Lower lobe of right lung (tissue), 2 donors: ENCODE measurements at places on chromosomes 12 and 14.

GRCh38 chr12:72139411-72139810 is 132.8 kb upstream of the TRHDE start:
- DNase-seq, result no peak

GRCh38 chr12:76916170-76916540 is 37.3 kb upstream of the CSRP2 start:
- no peak for DNase-seq

DNA sequence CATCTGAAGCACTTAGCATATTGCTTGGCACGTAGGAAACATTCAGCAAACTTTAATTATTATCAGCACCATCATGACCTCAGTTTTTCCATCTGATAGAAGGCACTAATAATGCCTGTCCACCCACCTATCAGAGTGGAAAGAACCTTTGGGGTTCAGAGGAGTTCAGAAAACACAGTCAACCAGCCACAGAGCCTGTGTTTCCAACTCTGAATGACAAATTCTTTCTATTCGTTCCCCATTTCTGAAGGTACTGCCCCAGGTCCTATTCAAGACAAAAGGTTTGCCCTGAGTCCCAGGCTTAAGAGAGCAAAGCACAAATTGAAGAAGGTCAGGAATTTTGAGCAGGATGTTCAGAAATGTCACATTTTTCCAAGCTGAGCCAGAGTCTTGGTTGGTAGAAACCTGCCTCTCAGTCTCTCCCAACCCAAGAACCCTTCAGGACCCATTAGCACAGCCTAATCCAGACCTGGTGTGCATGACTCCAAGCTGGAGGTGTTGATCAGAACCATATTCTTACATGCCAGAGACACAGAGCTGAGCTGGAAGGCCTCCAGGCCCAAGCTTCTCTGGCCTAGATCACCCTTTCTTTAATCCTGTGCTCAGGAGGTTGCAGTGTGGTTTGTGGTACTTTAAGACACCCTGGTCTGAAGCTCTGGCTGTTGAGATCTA is 114.4 kb downstream of the TBX5 start:
- DNase-seq, result no peak

- DNase-seq, result no peak
Observed at GRCh38 chr14:50061664-50062437, 54.5 kb downstream of the VCPKMT start.

DNA sequence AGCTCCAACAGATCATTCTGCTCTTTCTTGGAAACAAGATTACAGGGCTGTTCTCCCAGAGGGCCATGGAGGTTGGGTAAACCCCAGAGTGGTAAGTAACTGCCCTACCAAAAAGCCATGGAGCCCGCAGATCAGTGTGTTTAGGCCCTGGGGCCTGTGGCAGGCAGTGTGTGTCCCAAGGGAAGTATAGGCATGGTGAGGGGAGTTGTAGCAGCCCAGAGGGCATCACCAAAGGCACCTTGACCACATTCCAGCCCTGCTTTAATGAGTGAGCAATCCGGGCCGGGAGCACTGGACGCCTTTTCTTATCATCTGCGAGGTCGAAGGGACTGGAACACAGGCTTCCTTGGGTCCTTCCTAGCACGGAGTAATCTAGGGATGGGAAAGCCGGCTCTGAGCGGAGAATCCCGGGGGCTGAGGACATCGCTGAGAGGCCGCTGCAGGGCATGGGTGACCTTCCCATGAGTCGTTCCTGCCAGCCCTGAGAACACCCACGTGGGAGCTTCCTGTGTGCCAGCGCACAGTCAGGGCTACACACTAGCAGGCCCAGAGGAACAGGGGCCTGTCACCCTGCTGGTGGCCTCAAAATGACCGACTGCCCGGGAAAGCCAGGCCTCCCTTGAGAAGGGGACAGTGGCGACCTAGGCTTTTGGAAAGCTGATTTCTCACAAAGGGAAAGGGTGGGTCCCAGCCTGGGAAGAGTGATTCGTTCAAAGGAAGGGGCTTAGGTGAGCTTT is 91.3 kb downstream of the NINJ2 start:
- DNase-seq, result peak; percentile 41

DNA sequence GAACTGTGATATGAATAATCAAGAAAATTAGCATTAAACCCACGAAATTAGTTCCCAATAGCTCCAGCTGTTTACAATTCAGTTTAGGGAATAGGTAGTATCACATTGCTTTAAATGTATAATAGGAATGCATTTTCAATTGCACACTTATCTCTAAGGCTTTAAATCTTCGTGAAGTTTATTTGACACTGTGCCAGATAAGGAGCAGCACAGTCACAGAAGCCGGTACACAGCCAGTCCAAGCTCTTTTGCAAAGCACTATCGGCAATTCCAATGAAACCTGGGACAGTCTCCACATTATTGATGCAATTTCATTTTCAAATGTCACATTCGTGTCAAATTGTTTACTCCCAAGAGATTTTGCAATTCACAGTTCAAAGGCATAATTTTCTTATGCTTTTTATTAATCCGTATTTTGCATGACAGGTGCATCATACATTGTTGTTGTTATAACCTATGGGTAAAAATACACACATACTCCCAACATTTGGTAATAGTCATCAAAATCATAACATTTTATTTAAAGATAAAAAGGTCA is 602.8 kb downstream of the RPS29 start:
- no peak for DNase-seq

DNA sequence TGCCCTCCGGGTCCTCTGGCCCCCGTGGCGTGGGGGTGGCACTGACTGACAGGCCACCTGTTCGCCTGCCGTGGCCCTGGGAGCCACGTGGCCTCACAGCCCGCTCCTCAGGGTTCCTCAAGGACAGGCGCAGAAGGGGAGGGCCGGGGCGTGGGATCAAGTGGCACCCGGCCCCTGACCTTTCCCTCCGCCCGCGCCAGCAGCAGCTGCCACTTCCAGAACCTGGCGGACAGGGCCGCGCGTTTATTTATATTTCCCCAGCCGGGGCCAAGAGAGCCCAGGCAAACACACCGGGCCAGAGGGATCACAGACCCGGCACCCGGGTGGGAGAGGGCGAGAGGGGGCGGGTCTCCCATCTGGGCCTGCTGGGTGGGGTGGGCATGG is 92.6 kb downstream of the RFLNA start:
- peak; percentile 75 for DNase-seq

DNA sequence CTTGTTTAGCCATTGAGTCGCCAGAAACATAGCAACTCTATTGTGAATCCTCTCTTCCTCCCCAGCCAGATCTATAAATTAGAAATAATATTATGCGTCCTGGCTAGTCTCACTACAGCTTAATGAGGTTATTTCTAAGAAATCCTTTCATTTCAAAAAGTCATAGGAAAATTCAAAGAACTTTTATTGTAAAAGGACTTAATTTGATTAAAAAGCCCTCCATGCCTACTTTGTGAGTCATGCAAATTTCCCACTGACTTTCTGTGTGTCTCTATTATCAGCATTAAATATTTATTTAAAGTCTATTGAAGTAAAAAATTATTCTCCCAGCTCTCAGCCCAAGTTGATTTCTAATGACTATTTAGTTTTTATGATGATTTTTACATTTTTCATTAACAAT is 160.7 kb downstream of the PHLDA1 start:
- DNase-seq, result no peak

DNA sequence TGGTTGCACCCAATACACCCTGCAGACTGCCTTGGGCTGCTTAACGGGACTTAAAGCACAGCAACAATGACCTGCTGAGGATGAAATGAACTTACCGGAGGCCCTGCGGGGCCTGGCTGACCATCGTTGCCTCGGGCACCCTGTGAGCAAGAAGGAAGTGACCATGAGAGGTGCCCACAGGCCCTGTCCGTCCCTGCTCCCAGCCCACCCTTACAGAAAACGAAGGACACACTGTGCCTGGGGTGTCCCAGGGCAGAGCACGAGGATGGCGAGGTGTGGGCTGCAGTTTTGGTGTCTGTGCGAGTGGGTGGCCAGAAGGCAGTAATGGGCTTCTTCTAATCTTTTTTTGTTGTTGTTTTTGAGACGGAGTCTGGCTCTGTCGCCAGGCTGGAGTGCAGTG is 14.6 kb downstream of the COL2A1 start:
- no peak for DNase-seq

GRCh38 chr12:59041241-59042121 is 121.2 kb upstream of the LRIG3 start:
- DNase-seq, result no peak

- DNase-seq, result no peak
Observed at GRCh38 chr14:70515811-70516210, 19.0 kb downstream of the ADAM20 start.

- no peak for DNase-seq
Observed at GRCh38 chr12:124967016-124967739, 21.8 kb downstream of the DHX37 start.

DNA sequence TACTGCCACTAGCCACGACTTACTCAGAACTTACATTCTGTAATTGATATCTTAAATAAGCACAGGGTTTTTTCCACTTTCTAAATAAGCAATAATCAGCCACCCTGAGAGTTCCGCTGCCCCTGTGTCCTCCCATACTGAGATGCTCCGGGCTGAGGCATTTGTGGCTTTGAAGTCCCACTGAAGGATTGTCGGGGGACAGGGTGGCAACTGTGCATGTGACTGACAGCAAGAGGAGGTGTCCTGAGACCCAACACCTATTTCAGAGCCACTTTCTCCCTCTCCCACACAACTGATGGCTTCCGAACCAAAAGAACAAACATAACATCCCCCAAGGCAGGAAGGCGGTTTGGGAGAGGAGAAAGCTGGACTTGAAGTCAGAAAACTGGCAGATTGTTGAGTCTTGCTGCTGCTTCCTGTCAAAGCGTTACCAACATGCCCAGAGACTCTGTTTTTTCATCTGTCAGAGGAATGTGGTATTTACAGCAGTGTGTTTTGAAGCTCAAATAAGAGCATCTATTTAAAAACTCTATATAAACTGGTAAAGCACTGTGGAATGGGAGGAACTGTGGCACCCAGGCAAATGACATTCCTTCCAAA is 157.9 kb upstream of the FKBP4 start:
- no peak for DNase-seq

DNA sequence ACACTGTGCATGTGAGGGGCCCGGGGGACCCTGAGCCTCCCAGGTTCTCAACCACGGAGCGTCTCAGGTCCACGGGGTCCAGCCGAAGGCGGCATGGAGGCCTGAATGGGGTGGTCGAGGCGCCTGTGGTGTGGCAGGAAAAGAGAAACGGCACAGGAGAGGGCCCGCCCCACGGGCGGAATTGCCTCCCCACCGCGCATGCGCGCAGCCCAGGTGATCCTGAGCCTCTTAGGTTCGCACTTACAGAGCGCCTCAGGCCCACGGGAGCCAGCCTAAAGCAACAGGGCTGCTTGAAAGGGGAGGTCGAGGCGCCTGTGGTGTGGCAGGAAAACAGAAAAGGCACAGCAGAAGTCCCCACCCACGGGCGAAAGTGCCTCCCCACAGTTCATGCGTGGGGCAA is 311.0 kb downstream of the ALG10 start:
- DNase-seq, result no peak

- peak; percentile 86 for DNase-seq
Observed at GRCh38 chr12:26274441-26275312, 79.3 kb downstream of the SSPN start.

GRCh38 chr14:34502001-34502400 is 37.5 kb downstream of the EAPP start:
- DNase-seq, result no peak

DNA sequence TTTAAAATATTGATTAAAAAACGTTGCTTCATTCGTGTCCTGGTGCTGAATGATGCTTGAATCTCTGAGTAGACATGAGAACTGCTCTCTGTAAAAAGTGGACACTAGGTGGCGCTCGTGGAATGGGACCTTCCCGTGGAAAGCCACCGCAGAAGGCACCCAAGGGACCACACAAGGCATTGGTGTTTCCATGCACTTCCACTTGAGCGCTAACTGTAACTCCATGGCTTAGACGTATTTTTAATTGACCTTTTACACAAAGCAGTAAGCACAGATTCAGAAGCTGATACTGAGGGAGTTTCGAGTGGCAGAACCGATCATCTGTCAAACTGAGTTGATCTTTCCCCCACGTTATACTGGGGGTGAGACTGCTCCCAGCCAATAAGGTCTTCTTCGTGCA is 135.3 kb downstream of the PRKCH start:
- DNase-seq, result peak; percentile 77

- no peak for DNase-seq
Observed at GRCh38 chr12:108298761-108299275, 40.3 kb downstream of the CMKLR1 start.

DNA sequence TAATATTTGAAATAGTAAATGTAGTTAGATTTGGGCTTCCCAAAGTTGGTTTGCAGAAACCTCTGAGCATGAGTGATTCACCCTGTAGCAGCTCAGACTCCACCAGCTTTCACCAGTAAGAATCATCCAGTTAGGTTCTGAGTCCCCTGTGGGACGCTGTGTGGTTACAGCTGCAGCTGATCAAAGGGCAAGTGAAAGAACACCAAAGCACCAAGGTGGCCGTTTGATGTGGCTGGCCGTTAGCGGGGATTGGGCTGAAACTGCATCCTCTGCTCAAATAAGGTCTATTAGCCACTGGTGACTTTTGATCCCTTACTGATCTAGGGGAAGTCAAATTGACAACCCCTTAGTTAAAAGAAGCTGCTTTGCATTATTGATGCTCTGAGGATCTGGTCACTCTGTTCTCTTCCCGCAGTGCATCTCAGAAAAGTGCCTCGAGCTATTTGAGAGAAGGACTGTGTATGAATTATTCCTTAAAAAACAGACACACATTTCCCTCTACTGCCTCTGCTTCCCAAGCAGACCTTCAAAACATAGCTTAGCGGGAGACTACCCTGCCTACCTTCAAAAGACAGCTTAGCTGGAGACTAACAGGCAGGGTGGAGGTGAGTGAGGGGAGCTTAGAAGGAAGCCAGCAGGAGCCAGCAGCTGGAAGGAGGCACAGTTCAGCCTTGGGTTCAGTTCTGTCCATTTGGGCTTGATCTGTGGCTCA is 3.7 kb downstream of the ABHD12B start:
- no peak for DNase-seq

DNA sequence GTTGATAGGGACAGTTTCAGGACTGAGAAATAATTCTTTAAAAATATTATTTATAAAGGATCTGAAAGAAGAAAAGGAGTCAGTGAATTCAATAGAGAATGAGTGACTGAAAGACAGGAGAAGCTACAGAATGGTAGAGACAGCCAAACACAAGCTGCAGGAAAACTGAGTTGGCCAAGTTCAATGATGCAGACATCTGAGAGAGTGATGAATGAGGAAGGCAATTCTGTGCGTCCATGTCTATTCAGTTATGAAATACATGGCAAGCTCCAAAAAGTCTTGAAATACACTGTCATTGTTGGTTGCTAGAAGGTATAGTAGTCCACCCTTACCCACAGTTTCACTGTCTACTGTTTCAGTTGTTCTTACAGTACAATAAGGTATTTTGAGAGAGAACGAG is 6.8 kb downstream of the LRRC74A start:
- DNase-seq, result no peak

- no peak for DNase-seq
Observed at GRCh38 chr14:100082723-100083122, 17.5 kb downstream of the EVL start.

- no peak for DNase-seq
Observed at GRCh38 chr14:93035585-93035916, 80.2 kb downstream of the ITPK1 start.

- DNase-seq, result no peak
Observed at GRCh38 chr14:95961481-95961880, 77.7 kb upstream of the C14orf132 start.
